Mesothelial cell of epicardium (in vitro differentiated cells): ENCODE measurements at places on chromosomes 5 and 9.

DNA sequence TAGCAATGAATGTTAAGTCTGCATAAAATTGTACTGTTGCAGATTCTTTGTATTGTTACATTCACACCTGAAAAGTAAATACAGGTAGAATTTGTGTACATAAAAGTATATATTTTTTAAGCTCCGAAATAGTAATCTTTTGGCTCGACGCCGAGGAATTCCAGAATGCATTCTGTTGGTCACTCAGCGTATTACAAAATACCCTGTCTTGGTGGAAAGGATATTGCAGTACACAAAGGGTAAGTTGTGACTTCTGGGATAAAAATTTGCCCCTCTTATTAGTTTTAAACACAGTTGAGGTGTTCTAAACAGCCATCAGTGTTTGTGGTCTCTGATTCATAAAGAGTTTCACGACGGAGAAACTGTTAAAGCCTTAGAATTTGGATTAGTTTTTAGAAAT, 257.6 kb downstream of the ARHGEF28 start:
- DNase-seq = no peak

GRCh38 chr5:119339965-119340364, 15.9 kb upstream of the TNFAIP8 start:
- no peak for DNase-seq

GRCh38 chr9:101432171-101432570, 3.4 kb downstream of the ALDOB start:
- no peak for DNase-seq

DNA sequence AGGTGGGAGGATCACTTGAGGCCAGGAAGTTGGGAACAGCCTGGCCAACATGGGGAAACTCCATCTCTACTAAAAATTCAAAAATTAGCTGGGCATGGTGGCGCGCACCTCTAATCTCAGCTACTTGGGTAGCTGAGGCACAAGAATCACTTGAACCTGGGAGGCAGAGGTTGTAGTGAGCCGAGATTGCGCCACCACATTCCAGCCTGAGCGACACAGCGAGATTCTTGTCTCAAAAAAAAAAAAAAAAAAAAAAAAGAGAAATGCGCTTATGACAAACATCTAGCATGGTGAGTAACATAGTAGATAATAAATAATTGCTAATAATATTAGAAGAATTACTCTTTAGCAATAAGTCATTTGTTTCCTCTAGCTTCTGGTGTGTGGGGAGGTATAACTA, 25.9 kb downstream of the RUSC2 start:
- no peak for DNase-seq

- DNase-seq = no peak
Measured at GRCh38 chr5:145825751-145826180, 9.4 kb downstream of the PRELID2 start.

GRCh38 chr9:90827181-90827871, 25.7 kb downstream of the SYK start:
- DNase-seq = no peak

- DNase-seq = no peak
Measured at GRCh38 chr5:153372425-153373129, 117.9 kb upstream of the GRIA1 start.

DNA sequence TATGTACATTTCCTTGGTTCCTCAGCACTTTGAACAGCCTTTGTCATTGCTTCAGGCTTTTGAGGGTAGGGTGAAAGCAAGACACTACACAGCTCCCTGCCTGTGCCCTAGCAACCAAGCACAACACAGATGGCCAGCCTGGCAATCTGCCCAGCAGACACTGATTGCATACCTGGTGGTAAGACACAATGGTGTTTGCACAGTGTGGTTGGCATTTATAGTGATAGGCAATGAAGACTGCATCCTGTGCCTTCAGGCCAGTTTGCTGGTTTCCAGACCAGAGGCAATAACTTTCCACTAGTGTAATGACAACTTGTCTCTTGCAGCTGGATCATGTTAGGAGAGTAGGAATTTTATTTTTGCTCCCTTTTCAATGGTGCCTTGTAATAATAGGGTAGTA, 144.5 kb upstream of the TNC start:
- DNase-seq = peak; percentile 46

DNA sequence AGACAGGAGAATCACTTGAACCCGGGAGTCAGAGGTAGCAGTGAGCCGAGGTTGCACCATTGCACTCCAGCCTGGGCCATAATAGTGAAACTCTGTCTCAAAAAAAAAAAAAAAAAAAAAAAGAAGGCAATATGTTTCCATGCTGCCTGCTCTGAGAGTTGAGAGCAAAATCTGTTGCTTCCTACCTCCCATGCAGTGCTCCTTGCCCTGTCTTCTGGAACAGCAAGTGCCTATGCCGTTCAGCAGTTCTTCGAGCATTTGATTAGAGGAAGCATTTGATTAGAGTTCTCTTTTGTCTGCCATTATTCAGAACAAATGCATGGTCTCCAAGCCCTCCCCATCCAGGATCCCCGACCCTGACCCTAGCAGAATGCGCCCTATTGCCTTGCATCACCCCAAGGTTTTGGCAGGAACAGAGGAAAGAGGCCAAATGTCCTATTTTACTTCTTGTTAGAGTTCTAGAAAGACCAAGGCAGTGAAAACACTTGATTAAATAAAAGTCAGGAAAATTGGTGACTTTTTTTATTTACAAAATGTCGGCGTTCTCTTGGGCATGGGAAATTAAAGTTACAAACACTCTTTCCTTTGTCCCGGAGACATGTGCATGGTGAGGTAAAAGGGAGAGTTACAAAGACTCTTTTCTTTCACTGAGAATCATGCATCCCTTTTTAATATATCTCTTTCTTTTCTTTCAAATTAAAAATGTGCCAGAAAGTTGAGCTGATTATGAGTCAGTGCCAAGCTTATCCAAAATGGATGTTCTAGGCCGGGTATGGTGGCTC, 27.8 kb upstream of the FSD1L start:
- no peak for DNase-seq

GRCh38 chr9:131635285-131635684, 90.0 kb downstream of the PRRT1B start:
- no peak for DNase-seq

- DNase-seq = no peak
Measured at GRCh38 chr5:157303667-157304327, 37.9 kb downstream of the CYFIP2 start.

GRCh38 chr9:132733260-132733815, 63.1 kb downstream of the GTF3C4 start:
- no peak for DNase-seq
